ENCODE measurements at places on chromosomes 2 and 18. TPM values are rescaled to one million over a fixed set of nuclear protein-coding genes. Genes with fewer than 3 reads are reported as not detected.

Gene ZNF892
- total RNA-seq: 2.5 TPM

Gene UGT1A10
- not detected for total RNA-seq

Gene GIGYF2
- 29.7 TPM for total RNA-seq

Gene KCNIP3
- total RNA-seq: 0.99 TPM
